ENCODE measurements at places on chromosomes 5 and 9. TPM values are rescaled to one million over a fixed set of nuclear protein-coding genes. Genes with fewer than 3 reads are reported as not detected.

DNA sequence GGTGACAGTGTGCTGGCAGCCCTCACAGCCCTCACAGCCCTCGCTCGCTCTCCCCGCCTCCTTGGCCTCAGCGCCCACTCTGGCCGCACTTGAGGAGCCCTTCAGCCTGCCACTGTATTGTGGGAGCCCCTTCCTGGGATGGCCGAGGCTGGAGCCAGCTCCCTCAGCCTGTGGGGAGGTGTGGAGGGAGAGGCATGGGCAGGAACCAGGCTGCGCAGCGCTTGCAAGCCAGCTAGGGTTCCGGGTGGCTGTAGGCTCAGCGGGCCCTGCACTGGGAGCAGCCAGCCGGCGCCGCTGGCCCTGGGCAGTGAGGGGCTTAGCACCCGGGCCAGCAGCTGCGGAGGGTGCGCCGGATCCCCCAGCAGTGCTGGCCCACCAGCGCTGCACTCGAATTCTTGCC is 177.0 kb downstream of the MSX2 start:
- H3K4me1 ChIP-seq: no peaks in the 10 kb centered on the region
- no peaks in the 10 kb centered on the region for H3K36me3 ChIP-seq
- no peak overlapping the region for H3K27ac ChIP-seq
- H3K4me3 ChIP-seq: no peak overlapping the region
- H3K27me3 ChIP-seq: 0 out of 2 replicates have a peak, but pooled peaks cover under 1% of the 10 kb centered on the region

DNA sequence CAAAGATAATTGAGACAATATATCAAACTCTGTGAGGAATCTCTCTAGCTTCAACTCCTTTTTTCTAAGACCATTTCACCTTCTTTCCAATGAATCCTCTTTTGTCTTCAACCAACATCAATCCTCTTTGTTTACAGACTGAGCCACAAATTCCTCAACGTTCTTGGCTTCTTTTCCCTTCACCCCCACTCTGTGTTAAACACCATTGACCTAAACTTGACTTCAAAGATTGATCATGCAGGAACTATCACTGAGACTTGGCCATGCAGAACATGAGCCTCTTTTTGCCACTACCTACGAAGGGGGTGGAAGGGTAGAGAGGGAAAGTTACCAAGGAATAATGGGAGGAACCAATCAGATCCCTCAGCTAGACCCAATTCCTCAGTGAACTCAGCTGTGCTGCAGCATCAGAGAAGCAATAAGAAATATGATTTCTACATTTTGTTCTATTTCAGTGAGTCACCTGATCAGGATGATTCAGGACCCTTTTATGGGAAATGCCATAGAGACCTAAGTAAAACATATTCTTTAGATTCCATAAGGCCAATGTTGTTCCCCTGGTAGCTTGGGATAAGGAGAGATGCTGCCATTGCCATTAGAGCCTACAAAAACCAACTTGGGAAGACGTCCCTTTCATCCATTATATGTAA is 187.7 kb upstream of the RGMB start:
- no peak overlapping the region for H3K4me3 ChIP-seq
- no peaks in the 10 kb centered on the region for H3K27me3 ChIP-seq
- peaks cover 13% of the 10 kb centered on the region for H3K4me1 ChIP-seq
- no peak for DNase-seq
- no peaks in the 10 kb centered on the region for H3K36me3 ChIP-seq

DNA sequence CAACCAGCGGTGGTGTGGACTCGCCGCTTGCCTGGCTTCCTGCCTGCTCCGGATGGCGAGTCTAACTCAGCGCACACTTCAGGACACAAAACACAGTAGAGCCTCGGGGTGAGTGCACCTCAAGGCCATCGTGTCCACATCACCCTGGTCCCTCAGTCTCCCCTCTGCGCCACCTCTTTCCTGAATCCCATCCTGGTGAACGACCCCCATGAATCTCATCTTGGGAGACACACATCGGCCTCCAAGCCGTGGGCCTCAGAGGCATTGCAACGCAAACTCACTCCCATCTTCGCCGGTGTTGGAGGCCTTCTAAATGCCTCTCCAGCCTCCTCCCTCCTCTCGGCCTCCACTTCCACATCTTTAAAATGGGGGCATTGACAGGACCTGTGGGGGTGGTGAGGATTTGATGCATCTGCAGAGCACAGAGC is 124.3 kb downstream of the COL23A1 start:
- H3K4me3 ChIP-seq: no peak overlapping the region
- H3K27ac ChIP-seq: no peak overlapping the region
- DNase-seq: no peak
- H3K27me3 ChIP-seq: no peaks in the 10 kb centered on the region

Gene DRD1
- not detected for polyA plus RNA-seq

Data from GM23248 (cell line).